ENCODE measurements at places on chromosomes 1 and 21.

GRCh38 chr1:109615879-109616278, 3.5 kb downstream of the GNAT2 start:
- no peak for DNase-seq

DNA sequence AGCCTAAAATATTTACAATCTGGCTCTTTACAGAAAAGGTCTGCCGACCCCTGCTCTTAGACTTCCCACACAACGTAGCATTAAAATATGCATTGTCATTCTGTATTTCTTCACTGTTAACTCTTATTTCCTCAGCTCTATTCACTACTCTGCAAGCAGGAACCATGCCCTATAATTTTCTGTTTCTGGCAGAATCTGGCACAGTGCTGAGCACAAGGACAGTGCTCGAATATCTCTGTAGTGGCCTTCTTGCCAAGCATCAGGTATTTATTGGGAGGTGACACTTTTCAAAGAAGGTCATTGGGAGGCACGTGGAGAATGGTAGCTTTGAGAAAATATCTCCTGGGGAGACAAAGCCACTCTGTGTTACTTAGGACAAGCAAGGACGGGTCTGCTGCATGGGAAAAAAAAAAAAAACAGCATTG, 77.9 kb downstream of the PSMG1 start:
- DNase-seq, result no peak

DNA sequence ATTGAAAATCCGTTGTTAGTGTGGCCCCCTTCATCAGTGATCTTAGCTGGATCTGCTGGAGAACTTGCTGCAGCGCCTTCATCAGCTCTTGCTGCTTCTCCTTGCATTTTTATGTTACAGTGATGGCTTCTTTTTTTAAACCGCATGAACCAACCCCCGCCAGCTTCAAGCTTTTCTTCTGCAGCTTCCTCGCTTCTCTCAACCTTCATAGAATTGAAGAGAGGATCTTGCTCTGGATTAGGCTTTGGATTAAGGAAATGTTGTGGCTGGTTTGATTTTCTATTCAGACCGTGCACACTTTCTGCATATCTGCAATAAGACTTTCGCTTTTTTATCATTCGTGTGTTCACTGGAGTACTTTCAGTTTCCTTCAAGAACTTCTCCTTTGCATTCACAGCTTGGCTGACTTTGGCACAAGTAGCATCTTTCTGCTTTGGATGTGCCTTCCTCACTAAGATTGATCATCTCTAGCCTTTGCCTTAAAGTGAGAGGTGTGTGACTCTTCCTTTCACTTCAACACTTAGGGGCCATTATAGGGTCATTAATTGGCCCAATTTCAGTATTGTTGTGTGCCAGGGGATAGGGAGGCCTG, 13.1 kb downstream of the RNF187 start:
- DNase-seq, result no peak

DNA sequence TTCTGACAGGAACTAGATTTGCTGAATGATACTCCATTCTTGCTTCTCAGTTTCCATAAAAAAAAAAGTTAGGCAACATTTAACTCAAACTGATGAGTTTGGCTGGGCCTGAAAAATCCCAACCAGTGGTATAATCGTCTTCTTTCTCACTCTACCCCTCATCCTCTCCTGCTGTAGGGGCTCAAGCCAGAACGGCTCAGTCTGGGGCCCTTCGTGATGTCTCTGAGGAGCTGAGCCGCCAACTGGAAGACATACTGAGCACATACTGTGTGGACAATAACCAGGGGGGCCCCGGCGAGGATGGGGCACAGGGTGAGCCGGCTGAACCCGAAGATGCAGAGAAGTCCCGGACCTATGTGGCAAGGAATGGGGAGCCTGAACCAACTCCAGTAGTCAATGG, 1.6 kb downstream of the TXLNA start:
- DNase-seq, result no peak

DNA sequence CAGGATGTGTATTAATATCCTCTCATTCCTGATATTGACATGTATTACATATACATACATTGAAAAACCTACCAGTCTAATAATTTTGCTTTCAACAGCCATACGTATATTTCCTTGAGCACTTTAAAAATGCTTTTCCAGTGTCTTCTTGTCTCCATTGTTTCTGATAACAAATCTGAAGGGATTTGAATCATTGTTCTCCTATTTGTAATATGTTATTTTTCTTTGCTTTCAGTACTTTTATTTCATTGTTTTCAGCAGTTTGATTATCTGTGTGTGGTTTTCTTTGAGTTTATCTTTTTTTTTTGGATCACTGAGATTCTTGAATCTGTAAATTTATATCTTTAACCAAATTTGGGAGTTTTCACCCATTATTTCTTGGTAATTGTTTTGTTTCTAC, 65.3 kb downstream of the RABGAP1L start:
- no peak for DNase-seq

DNA sequence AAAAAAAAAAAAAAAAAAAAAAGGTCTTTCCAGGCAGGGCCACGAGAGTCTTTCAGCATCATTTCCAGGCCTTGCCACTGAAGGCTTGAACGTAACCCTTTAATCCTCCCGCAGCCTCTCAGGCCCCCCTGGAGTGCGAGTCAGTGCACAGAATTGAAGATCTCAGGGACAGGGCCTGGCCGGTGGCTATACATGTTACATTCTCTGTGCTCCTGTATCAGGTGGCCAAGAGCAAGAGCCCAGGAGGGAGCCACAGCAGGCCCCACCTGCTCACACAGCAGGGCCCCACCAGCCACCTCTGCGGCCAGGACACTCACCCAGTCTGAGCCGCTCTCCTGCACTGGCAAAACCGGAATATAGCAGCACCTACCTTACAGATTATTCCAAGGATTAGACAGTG, 34.1 kb upstream of the SLC25A33 start:
- DNase-seq, result no peak

GRCh38 chr1:1121611-1122077, 5.8 kb upstream of the C1orf159 start:
- DNase-seq, result no peak

- no peak for DNase-seq
Measured at GRCh38 chr1:109777436-109777835, 13.7 kb upstream of the EPS8L3 start.

DNA sequence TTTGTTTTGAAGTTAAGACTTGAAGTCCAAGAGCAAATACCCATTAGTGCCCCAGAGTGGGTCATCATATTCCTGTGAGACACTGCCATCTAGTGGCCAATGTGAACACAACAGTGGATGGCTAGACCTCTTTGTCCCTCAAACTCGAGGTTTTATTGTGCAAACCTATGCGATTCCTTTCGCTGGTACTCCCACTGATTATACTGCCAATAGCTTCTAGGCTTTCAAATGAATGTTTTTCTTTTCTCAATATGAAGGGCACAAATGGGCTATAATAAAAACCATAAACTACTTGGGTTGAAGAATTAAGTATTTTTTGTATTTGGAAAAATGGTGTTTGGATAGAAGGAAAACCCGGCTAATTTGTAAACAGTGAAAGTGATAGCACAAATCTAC, 100.4 kb upstream of the ZNF281 start:
- DNase-seq, result peak; percentile 54

DNA sequence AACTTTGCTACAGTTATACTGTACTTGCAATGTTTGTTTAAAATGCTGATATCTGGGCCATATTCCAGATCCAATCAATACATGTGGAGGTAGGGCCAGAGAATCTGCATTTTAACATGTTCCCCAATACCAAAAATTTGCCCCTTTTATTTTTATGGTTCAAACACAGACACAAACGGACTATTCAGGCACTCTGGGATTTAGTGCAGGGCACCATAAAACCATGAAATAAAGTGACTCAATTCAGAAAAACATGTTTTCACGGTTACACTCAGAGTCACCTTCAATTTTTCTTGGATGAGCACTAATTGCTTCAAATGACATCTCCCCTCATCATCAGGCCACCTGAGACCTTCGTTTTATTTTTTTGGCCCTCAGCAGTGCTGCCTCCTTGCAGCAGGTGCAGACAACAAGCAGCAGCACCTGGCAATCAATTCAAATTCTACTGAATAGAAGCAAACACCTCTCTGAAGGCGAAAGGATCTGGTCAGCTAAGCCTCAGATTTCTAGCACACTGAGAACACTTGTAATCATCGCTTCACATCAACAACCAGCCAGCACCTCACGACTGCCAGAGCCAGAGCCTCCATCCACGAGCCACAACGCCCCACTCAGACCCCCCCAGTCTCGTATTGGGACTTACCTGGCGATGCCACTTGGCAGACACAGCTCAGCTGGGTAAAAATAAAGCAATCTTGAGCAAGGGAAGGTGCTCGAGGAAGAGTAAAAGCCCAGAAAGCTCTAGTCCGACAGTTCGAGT, 1.1 kb downstream of the ERO1B start:
- no peak for DNase-seq

DNA sequence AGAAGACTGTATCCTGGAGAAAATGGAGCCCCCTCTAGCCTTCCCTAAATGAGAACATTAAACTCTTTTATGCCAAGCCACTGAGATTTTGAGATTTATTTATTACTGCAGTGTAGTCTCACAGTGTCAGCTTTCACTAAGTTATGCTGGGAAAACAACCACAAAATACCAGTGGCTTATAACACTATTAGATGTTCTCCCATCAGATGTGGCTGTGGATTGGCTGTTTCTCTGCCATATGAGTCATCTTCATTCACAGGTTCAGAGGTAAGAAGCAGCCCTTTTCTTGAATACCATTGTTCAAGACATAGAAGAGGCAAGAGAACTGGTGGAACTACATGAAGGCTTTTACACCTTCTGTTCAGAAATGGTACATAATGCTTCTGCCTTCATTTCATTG, 32.1 kb upstream of the ST6GALNAC5 start:
- peak; percentile 47 for DNase-seq

DNA sequence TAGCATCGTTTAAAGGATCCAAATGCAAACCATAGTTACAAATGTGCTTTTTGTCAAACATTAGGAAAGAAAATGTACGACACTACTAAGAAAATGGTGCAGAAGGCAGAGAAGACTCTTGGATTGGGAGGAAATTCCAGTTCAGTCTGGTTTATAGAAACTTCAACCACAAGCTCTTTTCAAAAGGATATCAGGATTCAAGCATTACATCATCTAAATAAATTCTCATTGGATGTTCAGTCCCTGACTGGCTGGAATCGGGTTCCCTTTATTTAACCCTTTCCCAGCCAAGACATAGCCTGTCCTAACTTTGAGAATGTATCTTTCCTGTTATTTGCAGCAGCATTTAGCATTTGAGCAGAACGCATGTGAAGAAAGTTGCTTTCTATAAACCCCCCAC, 184.6 kb downstream of the LMO4 start:
- DNase-seq, result no peak

- no peak for DNase-seq
Measured at GRCh38 chr1:62107923-62108322, 86.7 kb upstream of the L1TD1 start.

DNA sequence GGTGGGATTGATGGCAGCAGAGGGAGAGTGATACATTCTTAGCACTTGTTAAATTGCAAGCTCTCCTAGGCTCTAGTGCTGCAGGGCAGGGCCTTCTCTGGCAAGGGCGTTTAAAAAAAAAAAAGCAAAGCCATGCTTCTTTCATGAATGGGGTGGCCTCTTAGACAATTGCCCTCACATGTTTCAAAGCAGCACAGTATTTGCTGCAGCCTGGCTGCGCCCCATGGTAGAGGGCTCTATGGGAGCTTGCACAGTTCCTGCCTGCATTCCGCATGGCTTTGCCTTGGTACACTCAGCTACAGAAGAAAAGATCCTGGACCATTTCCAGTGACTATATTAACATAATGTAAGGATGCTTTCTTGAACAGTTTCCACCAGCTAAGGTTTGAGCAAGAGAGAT, 267.2 kb downstream of the ZNF648 start:
- DNase-seq, result no peak

DNA sequence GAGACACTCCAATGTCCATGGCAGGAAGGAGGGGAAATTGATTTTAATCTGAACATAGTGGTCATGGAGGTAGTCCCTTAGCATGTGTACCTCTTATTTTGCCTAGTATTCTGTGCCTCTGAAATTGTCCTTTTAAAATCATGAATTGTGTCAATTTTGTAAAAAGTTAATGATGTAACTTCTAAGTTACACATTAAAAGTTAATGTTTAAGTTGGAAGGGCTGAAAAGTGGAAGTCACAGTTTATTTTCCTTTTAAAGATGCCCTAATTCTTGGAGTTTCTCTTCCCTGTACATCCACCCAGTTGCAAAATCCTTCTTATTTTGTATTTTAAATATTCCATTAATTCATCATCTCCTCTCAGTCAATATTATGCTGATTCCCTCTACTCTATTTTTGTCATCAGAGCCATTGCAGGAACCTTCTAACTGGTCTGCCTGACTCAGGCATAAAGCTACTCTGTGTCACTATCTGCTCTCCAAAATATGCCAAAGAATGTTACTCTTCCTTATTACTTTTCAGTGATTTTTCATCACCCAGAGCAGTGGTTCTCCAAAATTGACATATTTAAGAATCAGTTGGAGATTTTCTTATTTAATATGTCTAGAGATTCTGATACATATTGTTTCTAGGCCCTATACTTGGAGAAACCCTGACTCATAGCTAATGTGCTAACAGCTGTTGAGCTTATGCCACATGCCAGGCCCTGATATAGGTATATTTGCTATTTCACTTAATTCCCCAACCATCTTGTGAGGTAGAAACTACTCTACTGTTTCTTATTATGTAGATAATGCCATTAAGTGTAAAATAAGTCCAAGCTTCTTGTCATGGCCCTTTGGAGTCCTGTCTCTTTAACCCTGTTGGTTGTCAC, 5.1 kb downstream of the HOOK1 start:
- DNase-seq, result no peak
